Spleen (tissue), 13 donors: ENCODE measurements at places on chromosomes 6 and 20.

- no peak for DNase-seq
Observed at GRCh38 chr6:28543651-28544610, 18.2 kb downstream of the GPX5 start.

- no peak for DNase-seq
Observed at GRCh38 chr6:106254636-106255035, 70.9 kb downstream of the ATG5 start.

DNA sequence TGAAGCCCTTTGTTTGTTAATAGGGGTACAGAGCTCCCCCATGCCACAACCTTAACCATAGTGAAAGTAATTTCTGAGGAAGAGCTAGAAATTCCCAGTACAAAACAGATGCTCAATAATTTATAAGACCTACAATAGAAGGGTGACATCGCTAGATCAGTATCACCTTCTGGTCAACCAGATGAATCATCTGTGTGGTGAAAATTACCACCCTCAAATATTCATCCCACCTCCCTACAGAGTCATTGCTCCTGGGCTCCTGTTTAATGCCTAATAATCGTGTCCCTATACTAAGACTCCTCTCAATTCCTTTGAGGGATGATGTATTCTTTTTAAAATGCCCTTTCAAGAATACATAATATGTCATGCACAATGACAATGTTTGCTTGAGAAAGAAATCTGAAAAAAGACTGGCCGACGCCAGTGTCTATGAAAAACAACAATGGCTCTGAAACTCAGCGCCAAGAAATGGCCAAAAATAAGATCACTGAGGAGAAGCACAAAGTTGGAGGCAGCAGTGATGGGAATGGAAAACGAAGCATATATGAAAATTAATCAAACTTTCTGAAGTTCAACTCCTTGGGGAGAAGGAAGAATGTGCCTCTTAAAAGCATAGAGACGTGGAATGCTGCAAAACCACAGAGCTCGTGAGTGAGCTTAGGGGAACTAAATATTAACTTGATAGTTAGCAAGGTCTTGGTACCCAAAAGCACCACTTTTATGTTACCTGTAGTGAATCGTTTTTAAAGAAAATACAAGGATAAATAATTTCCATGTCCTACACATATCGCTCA is 11.0 kb upstream of the ADGRF5 start:
- no peak for DNase-seq

- no peak for DNase-seq
Observed at GRCh38 chr6:112058243-112059032, 4.5 kb downstream of the CCN6 start.

DNA sequence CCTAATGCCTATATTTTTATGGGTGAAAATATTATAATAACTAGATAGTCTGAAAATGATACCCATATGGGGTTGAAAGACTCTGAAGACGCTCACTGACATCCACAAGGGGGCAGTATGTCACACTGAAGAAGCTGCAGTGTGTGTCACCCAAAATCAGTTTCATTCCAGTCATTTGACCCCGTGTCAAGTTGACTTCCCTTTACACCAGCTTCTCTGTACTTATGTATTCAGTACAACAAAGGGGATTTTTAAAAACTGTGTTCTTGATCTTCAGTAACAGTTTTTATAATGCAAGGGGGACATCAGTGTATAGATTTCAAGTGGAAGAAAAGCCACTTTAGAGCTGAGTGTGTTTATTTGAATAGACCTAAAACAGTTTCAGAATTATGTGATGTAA is 19.3 kb downstream of the FAXC start:
- DNase-seq = no peak

DNA sequence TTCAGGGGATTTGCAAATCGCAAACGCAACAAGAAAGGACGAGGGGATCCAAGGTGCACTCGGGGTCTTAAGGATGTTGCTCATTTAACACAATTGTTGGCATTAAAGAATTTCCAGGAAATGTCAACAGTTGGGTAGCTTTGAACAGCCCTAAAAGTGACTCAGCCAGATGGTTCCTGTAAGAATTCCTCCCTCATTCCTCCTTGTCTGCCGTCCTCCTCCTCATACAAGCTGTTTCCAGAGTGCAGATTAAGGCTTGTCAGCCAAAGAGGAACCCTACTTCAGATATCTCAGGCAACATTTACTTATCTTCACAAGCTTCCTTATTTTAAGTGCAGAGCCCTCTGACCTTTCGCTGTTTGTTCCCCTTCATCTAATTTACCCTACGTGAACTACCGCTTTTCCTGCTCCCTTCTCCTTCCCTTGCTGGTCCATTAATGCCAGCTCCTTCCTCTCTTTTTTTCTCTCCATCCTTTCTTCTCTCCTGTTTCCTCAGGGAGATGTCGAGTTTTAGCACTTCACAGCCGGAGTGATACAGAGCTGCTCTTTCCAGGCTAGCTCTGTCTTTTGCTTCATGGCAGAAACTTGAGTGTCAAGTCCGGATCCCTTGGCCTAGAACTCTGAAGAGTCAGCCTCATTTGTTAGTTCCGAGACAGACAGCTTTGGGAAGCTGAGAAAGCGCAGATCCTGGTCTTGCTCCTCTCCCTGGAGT is 26.1 kb upstream of the TBC1D7 start:
- no peak for DNase-seq

- no peak for DNase-seq
Observed at GRCh38 chr6:4319981-4320683, 184.8 kb upstream of the ECI2 start.

DNA sequence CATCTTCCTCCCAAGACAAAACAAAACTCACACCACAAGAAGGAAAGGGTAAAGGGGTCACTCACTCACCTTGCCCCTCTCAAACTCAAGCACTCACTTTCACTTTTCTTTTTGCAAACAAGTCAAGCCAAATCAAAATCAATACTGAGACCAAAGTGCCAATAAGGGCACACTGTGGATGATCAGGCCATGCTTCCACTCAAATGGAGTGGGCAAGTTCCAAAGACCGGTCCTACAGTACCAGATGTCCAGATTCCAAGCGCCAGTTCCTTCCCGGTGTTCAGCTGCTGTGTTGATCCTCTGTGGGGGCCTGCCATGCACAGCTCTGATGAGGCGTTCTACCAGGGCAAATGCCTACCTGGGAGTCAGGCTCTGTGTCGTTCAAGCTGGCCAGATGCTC is 162.6 kb upstream of the GRIK2 start:
- DNase-seq = peak; percentile 50

GRCh38 chr20:60262967-60263603 is 304.9 kb downstream of the CDH26 start:
- peak; percentile 85 for DNase-seq

DNA sequence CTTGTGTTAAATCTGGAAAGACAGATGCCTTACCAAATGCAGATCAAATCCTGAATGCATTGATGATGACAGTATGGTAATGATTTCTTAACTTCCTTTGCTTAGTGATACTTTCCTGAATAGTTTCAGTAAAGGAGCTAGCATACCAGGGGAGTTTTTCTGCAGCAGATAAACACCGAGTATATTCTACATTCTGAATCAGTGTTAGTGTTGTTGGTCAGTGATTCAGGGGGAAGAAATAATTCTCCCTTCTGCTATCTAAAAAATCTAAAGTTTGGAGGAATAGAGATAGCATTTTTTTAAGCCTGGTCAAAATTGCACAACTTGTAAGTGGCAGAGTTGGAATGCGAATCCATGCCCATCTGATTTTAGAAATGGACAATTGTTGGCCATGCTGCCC is 512.2 kb upstream of the MARCKS start:
- no peak for DNase-seq

GRCh38 chr6:27472182-27472616 is 706 bp downstream of the ZNF184 start:
- no peak for DNase-seq

DNA sequence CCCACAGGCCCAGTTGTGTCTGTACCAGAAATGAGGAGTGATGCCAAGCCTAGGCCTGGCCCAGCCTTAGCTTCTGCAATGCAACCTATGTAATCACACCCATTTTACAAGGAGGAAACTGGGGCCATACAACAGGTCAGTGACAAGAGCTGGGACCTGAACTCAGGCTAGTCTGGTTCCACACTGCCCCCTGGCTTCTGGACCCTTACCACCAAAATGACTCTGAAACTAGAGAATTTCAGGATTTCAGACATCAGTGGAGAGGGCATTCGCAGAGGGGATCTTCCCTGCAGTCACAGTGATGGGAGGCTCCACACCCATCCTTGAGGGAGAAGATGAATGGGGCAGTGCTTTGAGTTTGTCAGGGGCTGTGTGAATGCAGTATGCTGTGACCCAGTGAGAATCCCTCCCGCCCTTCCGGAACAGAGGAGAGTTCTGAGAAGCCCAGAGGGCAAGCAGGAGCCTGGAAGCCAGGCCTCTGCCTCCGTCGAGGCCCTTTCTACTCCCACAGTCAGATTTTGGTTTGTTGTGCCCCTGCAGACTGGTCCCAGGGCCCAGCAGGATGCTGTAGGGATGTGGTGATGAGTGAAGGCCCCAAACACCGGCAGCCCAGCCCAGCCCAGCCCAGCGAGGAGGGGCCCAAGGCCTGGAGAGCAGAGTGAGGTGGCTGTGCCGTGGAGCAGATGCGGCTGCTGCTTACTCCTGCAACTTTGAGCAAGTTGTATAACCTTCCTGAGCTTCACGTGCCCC is 48.1 kb upstream of the MYL9 start:
- DNase-seq = no peak

DNA sequence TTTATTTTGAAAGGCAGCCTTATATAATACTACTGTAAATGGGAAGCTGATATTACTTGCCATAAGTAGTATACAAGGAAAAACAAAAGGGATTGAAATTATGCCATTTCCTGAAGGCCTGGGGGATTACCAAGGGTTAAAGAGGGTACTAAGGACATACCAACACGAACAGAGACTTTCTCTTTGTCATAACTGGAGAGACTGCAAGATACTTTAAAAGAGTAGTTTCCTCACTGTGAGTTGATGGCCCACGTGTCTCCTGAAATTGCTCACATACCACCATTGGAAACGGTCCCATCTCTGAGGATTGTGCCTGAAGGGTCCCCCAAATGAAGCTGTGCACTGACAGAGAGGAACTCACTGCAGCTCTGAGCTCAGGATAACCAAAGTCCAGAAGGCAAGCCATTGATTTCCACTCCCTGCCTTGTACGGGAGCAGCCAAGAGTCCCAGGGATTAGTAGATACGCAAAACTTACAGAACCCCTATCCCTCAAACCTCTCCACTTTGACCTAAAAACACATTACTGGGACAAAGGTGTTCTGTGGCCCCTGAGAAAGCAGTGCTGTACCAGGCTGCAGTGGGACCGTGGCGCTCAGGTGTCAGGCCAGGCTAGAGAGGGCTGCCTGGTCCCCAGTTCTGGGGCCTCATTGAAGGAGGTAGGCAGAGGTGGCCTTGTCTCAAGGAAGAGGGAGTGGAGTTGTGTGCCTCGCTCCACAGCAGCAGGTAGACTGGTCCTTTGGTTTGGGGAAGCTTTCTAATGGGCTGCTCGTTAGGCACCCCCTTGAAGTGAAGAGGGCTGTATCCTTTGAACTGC is 15.2 kb downstream of the PSMG4 start:
- DNase-seq = peak; percentile 55

DNA sequence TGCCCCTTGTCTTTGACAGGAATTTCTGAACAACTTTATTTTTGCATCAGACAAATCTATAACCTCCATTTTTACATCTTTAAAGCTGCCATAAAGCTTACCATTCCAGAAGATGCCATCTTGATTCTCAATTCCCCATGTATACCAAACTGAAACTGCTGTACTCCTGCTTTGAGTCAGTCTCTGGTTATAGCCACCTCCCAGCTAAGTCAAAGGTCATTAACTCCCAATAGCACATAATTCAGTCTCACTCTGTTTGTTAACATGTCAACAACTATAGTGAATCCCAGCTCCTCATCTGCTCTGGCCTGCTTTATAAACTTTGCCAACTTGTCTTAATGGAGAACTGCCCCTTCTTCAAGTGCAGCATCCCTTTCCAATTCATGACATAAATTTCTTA is 343.6 kb downstream of the FRK start:
- DNase-seq = no peak

DNA sequence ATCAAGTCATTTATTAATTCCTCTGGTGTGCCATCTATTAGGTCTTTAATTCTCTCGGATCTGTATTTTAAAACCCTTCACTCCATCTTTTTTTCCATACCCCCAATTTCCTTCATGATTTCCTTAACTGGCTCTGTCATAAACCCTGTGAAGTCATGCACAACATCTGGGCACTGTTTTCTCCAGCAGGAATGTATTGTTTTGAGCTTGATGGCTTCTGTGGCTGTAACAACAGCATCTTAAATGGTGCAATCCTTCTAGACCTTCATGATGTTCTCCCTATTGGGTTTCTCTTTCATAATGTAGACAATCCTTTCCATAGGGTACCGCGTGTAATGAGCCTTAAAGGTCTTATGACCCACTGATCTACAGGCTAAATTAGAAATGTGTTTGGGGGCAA is 29.0 kb downstream of the CDK19 start:
- DNase-seq = no peak

DNA sequence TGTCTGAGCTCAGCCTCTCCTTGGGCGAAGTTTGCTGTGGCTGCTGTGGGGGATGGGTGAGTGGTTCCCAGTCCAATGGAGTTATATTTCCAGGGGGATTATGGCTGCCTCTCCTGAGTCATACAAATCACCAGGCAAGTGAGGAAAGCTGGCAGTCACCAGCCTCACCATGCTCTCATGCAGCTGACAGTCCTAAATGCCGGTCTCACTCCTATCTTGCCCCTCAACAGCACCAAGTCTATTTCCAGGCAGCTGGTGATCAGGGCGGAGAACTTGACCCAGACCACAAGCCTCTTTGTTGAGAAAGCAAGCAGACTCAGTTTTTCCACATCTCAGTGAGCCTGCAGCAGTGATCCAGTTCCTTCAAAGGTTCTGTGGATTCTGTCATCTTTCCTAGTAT is 98.9 kb downstream of the TBC1D32 start:
- no peak for DNase-seq

DNA sequence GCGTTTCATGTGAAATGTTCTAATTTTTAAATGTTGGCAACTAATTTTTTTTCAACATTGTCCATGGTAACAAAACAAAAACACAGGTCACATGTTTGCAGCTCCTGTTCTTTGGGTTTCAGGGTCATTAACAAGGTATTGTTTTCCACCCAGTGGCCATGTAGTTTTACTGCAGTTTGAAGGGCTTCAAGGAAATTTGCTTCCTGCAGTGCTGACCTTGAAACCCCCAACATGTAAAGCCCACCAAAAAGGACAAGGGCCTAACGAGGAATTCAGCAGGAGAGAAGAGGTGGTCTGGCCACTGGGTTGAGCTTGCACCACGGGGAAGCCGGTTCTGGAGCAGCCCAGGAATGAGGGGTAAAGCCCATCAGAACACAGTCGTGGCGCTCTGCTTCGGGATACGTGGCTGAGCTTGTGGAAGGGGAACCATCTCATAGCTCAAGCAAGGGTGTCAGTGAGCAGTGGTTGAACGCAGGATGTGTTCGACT is 13.9 kb upstream of the KLHL31 start:
- no peak for DNase-seq

- DNase-seq = no peak
Observed at GRCh38 chr20:49799698-49800097, 12.9 kb upstream of the SLC9A8 start.

- no peak for DNase-seq
Observed at GRCh38 chr6:53090576-53090975, 25.4 kb downstream of the FBXO9 start.

DNA sequence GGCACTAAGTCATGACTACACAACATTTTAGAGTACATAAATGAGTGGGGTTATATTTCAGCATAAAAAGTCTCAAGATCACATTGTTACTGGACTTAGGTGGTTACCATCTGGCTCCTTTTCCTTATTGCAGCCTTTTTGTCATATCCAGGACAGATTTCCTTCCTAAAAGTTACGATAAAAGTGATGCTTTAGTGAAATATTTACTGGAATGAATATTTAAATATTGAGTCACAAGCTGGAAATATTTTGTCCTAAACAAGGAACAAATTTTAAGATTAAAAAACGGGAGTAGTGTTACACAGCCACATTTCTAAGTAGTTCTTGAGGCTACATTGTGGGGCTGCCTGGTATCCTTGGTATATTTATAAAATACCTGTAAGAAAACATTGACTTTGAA is 52.2 kb downstream of the CDC40 start:
- DNase-seq = no peak
